ENCODE measurements at places on chromosomes 3 and 15. TPM values are rescaled to one million over a fixed set of nuclear protein-coding genes. Genes with fewer than 3 reads are reported as not detected.

DNA sequence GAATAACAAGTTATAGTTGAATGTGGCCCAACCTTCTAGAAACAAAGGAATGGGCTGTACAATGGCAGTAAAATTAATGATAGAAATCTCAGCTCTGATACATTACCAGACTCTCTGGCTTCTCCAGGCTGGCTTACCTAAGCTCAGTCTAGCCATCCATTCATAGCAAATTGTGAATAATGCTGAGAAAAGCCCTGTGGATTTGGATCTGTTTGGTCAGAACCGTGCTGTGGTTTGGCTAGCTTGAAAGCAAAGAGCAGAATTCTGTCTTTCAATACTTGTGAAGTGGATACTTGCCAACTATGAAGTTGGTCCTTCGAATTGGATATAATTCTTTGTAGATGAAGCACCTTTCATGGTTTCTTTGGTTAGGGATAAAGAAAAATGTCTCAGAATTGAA, 199.1 kb downstream of the EPHA3 start:
- no peak for DNase-seq

DNA sequence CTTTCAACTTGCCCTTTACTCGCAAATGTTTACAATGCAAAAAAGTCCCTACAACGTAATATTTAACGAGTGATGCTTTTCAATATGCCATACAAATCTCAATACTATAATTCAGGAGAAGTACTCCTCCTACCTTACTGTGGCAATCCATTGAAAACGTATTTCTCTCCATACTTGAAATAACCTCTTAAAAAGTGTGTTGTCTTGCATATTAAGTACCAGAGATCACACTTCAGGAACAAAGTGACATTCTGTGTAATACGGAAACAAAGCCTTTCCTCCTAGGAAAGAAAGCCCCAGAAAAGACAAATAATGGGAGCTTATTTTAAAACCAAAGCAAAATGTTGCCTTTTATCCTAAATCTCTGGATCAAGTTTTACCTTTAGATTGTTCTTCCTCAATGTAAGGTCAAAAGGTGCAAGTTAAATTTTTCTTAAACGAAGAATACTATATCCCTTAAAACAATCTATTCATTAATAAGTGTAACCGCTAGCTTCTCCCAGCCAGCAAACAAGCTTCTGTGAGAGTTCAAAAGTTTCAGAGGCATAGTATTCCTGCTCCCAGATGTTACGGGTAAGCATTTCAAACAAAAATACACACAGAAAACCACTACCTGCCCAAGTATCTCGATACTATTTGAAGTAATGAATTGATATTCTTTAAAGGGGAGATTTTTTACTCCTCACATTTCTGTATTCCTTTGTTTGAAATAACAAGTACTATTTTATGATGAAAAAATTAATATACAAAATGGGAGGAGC, 1.7 kb downstream of the TJP1 start:
- no peak for DNase-seq

The VEPH1 gene
- 1.3 TPM for polyA plus RNA-seq

- DNase-seq = peak; percentile 16
These were observed 47.1 kb downstream of the SEMA3G start for GRCh38 chr3:52397676-52398399.
